ENCODE measurements at places on chromosomes 2 and 18.

DNA sequence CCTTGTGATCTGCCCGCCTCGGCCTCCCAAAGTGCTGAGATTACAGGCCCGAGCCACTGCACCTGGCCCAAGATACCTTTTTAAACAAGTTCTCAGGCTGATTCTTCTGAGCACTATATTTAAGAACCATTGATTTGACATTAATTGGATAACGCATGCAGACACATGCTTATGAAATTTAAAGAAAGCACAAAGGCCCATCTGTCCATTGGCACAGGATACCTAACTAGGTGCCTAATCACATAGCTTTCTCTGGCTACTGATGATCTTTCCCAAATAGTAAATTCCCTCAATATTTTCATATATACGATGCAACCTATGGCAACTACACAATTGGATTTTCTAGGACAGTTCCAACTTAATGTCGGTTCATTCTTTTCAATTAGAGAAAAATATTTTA lies 62.5 kb upstream of the STAM2 start:
- DNase-seq: no peak

DNA sequence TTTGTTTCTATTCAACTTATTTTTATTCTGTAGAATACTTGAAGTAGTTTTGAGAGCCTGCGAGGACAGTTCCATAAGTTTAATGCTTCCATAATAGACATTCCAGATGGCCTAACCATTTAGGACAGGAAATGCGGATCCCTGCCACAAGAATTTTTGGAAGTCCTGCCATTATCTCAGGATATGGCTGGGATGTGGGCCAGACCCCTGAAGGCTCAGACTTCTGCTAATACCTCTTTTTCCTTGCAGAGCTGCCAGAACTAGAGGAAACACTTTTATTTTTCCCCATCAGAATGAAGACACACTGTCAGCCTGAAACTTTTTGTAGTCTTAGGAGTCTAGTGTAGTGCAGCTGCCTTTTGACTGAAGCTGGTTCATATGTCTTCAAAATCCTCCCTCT lies 806.5 kb downstream of the TDRD15 start:
- DNase-seq: no peak

DNA sequence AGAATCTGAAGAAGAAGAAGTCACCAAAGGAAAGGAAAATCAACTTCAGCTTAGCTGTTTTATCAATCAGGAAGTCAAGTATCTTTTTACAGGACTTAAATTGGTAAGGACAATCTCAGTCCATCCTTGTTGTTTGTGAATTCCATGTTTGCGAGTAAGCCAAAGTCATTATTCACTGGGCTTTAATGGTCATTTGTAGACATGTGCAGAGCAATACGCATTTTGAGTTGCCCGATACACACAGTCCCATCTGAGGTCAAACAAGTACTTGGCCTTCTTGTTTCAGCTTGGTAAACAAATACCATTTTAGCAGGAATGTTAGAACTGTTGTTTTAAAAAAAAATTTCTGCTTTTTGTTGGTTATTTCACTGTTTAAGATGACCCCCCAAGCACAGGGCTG lies 40.9 kb downstream of the USP14 start:
- DNase-seq: no peak

DNA sequence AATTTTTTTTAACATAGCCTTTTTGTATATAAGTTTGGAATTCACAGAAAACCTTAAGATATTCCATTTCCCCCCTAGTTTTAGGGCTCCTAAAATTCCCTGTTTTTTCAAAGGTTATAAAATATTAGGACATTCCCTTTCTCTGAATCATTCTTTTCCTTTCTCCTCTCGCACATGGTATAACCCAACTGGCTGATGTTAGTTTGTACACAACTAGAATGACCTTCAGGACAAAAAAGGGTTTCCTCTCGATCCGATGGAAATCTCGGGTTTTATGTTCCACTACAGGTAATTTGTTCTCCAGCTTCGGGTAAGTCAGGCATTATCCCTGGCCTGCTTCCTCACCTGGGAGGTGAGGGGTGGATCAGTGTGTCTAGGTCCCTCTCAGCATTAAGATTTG lies 215.1 kb downstream of the LDLRAD4 start:
- no peak for DNase-seq

DNA sequence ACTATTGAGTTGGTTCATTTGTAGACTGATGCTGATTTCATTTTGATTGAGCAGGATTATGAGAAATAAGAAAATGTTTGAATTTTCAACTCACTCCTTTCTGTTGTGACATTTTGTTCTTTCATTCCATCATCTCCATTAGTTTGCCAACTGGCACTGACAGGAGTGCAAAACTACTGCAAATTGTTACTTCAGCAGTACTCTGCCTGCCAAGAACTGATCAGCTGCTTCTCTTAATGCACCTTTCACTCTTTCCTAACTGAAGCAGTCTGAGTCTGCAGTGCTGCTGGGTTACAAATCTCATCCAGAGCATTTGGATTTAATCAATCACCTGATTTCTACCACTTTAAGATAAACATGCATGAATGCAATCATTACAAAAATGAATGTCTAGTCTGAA lies 70.9 kb downstream of the TMEFF2 start:
- DNase-seq: no peak

DNA sequence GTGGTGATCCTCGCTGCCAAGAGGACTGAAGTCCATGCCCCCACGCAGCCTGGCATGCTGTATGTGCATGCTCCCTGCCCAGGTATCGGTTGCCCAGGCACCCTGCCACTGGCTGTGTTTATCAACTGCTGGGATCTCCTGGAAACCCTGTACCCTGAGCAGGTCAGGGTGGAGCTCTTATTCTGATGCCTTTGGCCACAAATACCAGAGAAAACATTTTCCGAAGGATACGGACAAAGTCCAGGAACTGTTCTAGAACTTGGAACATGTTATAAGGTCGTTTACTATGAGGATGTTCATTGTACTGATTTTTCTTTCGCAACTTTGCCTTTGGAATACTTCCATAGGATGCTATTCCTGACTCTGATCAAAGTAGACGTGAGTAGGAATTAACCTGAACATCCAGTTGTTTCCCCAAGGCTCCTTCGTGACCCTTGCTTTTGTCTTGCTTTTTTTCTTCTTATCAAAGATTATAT lies 55.2 kb downstream of the TMEM17 start:
- DNase-seq: no peak

DNA sequence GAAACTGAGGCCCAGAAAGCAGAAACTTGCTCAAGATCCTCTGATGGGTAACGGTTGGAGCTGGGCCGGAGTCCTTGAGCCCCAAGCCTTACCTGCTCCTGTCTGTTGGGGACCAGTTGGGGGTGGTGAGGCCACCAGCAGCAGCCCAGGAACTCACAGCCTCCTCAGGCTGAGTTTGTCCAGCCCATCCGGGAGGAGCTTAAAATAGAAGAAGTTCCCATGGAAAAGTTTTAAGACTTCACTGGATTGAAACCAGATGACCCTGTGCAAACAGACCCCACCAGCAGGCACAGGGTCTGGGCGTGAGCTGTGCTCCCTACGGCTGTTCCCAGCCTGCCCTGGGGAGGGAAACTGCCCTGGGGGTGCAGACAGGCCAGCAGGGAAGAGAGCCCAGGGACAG lies 40.6 kb upstream of the FOSL2 start:
- no peak for DNase-seq

- DNase-seq: no peak
Observed at GRCh38 chr2:172200495-172201085, 97.9 kb upstream of the DLX2 start.

DNA sequence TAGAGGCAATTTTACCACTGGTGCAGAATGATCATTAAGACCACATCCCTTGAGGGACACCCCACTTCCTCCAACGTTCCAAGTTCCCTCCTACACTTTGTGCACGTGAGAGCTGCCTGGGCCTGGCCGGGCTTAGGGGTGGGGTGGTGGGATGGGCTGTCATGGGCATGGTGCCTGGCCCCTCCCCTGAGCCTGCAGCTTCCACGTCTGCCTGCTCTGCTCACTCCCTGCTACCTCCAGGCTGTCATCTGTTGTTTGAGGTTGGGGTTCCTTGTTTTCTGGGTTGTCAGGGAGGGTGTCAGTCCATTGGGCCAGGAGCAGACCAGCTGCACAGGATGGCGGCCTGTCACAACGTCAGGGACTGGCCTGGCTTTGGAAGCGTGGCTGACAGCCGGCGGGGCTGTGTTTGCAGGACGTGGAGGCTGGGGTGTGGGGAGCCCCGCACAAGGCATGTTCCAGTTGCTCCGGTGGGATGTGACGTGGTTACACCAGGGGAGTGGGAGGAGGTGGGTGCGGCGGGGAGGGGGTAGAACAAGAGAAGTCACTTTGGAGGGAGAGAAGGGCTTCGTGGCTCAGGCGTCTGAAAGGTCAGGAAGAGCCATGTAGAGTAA lies 72.3 kb downstream of the RTP5 start:
- no peak for DNase-seq

- no peak for DNase-seq
Observed at GRCh38 chr18:79961527-79962291, 2.7 kb upstream of the HSBP1L1 start.

DNA sequence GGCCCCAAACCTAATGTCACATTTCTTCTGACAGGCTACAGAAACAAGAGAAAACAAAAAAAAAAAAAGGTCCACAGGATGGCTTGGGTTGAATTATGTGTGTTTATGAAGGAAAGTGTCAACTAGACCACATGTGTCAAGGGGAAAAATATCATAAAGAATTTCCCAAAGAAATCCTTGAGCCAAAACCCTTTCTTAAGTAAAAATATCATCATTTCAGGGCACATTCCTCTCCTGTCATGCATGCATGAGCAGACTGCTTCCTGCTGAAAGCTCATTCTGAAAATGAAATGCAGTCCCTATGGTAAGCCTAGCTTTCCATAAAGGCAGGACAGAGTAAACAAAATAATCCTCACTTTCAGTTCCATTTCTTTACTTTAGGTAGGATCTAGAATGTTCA lies 85.7 kb upstream of the RBBP8 start:
- DNase-seq: no peak

DNA sequence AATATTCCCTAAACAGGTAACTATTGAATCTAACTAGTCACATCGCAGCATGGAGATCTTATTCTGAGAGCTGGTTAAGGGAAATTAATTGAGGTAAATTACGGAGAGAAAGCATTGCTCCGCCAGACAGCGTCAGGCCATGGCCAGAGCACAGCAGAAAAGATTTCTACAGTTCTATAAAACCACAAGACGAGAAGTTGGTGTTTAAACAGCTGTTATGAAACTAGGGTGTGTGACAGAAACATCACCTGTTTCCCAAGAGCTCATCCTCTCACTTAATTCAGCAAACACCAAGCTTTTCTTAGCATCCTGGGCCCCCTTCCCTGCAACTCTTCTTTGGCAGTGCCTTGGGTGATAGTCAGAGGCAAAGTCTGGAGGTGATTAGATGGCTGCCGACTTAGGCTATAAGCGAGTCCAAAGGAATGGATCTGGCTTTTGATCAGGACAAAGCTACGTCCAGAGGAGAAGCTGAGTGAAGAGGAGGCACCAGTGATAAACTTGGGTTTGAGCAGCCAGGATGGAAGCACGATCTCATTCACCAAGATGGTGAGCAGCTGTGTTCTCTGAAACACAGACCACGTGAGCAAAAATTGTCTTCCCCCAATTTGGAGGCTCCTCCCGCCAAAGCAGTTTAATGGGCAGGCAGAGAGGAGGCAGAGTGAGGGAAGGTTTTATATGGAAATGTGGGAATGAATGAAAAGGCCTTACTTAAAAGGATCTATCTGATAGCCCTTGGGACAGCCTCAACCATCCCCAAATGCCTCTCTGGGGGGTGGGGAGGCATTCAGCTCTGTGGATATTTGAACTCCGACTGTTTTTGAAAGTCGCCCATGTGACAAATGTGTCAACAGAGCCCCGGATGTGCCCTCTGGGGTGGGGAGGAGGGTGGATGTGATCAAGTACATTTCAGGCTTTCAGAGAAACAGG lies 57.8 kb downstream of the PKDCC start:
- DNase-seq: peak; percentile 91

GRCh38 chr2:177724398-177725287 lies 332.1 kb downstream of the AGPS start:
- DNase-seq: peak; percentile 33

GRCh38 chr2:10326151-10326616 lies 23.5 kb downstream of the HPCAL1 start:
- DNase-seq: no peak

GRCh38 chr2:9231291-9232165 lies 24.9 kb downstream of the ASAP2 start:
- DNase-seq: no peak

- no peak for DNase-seq
Observed at GRCh38 chr2:191031256-191031655, 17.3 kb upstream of the STAT1 start.

DNA sequence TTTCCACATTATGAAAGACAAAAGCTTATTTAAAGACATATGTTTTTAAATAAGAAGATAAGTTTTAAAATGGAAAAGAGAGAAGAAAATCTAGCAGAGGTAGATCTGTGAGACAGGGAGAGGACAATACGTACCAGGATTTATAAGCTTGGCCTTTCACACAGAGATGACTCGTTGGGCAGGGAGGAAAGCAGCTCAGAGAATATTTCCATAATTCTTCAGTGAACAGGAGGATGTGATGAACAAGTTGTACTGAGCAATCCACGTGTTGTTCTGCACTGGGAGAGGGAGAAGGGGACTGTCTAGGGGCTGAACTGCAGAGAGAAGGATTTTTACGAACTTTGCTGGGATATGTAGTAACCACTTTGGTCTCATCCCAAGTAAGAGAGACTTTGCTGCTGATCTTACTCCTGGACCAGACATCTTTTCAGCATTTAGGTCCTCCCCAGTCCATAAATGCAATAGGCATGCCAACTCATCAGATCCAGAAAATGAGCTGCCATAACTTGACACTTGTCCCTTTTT lies 162.5 kb upstream of the SETBP1 start:
- DNase-seq: no peak

GRCh38 chr18:5704847-5705246 lies 161.1 kb upstream of the EPB41L3 start:
- DNase-seq: no peak

GRCh38 chr2:136032817-136033535 lies 47.5 kb upstream of the DARS1 start:
- DNase-seq: no peak

- no peak for DNase-seq
Observed at GRCh38 chr2:62565309-62565908, 59.4 kb upstream of the TMEM17 start.

DNA sequence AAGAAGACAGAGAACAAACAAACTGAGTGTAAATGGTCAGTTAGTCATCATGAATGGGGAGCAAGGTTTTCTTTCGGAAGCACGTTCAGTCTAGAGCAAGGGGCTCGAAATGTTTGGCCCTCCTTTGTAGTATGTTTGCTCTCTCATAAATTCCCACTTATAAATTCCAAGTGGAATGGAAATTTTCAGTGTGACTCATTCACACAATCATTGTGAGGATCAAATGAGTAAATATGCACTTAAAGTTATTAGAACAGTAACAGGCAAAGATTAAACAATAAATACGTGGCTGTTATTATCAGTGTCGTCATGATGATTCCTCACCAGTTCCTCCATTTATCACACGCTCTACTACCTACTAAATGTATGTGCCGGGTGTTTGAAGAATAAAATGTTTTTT lies 10.5 kb downstream of the CNGA3 start:
- DNase-seq: no peak

GRCh38 chr2:136766073-136766404 lies 694 bp downstream of the THSD7B start:
- DNase-seq: no peak

All from naive thymus-derived CD4-positive, alpha-beta T cell (primary cell).